ENCODE measurements at places on chromosomes 13 and 19.

DNA sequence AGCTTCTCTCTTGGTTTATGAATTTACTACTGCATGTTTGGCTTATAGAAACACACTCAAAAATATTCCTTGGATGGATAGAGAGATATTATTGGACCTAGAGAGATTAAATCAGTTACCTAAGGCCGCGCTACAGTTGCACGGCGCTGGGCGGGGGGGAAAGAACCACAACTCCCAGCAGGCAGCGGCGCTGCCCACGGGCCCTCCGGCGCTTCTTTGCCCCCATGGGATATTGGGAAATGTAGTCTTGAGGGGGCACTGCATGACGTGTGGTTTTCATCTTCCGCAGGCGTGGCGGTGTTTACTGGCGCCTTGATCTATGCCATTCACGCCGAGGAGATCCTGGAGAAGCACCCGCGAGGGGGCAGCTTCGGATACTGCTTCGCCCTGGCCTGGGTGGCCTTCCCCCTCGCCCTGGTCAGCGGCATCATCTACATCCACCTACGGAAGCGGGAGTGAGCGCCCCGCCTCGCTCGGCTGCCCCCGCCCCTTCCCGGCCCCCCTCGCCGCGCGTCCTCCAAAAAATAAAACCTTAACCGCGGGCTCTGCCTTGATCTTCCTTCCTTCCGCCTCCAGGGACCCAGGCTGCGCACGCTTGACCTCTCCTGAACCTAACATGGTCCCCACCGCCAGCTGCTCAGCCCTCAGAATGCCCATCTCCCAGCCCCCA, 4.8 kb downstream of the EMP3 start:
- DNase-seq, result peak; percentile 88

- peak; percentile 70 for DNase-seq
These were observed 1.7 kb downstream of the SMIM24 start for GRCh38 chr19:3478409-3479176.

GRCh38 chr19:8336072-8336569, 6.9 kb downstream of the KANK3 start:
- DNase-seq, result no peak

DNA sequence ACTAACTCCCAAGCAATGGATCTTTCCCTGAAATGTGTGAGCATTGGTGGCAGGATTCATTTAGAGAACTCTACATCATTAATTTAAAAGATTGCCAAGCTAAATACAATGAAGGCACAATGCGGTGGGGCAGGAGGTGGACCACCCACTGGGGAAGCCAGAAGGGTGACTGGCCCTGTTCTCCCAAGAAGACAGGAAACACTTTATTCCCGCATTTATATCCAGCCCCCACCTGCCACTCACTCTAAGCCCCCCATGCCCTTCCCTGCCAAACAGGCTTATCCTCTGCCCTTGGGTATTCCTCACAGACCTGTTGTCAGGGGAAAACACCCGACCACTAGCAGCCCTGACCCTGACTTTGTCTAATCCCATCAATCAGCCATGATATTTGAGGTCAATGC, 189.1 kb upstream of the UBL3 start:
- no peak for DNase-seq

GRCh38 chr19:16564842-16565241, 7.4 kb downstream of the SLC35E1 start:
- no peak for DNase-seq
